Neural crest cell (in vitro differentiated cells): ENCODE measurements at places on chromosomes 16 and 17.

DNA sequence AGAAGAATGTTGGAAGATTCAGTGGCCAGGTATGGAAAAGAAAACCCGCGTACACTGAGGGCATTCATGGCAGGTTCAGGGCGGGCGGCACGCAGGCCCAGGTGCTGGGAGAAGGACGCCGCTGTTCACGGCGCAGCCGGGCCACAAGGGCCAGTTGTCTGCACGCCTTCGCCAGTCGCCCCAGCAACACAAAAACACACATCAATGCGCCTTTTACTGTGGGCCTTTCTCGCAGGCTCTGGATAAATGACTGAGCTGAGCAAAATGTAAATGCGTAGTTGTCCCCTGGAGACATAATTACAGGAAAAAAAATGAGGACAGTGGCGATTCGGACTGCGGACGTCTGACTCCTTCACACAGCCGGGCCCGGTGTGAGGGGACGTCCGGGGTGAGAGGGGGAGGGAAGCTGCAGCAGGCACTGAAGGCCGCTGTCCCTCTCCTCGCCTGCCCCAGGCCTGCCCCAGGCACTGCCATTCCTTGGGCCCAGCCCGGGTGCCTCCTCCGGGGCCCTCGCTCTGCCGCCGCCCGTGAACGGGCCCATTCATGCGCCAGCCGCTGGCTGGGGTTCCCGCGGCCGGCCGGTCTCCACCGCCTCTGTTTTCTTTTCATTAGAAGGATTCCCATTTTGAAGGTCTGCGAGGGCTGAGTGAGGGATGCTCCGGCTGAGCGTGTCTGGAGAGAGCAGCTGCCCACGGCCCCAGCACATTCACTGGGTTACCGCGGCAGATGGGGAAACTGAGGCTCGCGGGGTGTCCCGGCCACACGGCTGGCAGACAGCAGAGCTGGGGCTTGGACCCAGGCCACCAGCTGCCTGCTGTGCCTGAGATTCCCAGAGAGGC is 6.5 kb upstream of the ZNF469 start:
- DNase-seq: peak; percentile 46

- no peak for DNase-seq
Observed at GRCh38 chr16:1026057-1026783, 44.6 kb downstream of the SOX8 start.

- no peak for DNase-seq
Observed at GRCh38 chr17:19372866-19373504, 5.3 kb upstream of the MAPK7 start.

DNA sequence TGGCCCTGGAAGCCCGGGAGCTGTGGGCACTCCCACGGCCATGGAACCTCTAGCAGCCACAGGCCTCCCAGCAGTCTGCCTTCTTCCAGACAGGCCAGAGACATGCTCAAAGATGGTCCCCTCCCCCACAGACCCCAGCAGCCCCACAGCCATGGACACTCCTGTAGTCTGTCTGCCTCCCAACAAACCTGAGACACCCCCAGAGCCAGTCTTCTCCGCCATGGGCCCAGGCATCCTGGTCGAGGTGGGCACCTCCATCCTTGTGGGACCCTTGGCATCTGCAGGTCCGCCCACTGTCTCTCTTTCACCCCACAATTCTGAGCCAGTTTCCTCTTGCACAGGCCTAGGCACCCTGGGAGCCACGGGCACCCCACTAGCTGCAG is 3.1 kb downstream of the KIAA0753 start:
- no peak for DNase-seq

- no peak for DNase-seq
Observed at GRCh38 chr17:56297184-56297583, 143.9 kb downstream of the ANKFN1 start.

- no peak for DNase-seq
Observed at GRCh38 chr17:56943505-56944125, 17.2 kb downstream of the COIL start.

DNA sequence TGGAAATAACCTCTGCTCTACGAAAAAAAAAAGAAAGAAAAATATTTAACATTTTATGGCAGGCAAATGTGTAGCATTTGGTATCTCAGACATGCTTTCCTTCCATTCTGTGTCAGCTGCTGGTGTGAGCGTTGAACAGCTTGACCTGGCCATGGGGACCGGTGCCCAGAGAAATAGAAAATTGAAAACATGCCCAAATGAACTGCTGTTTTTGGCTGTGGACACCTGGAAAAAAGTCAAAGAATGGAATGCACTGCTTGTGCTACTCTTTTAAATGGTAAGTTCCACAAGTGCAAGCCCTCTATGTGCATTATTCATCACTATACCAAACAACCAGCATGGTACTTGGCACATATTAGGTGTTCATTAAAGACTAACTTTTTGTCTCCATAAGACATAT is 127.2 kb downstream of the CDH8 start:
- no peak for DNase-seq
